Hematopoietic multipotent progenitor cell (in vitro differentiated cells): ENCODE measurements at places on chromosomes 3 and 15. TPM values are rescaled to one million over a fixed set of nuclear protein-coding genes. Genes with fewer than 3 reads are reported as not detected.

Gene C3orf80
- 60.1 TPM for total RNA-seq

Gene AQP9
- total RNA-seq: 0.54 TPM

Gene CX3CR1
- total RNA-seq: 0.54 TPM

Gene STARD9
- total RNA-seq: 35.5 TPM

Gene WDR93
- total RNA-seq: 0.27 TPM

Gene EPHB1
- under 0.01 TPM for total RNA-seq

DNA sequence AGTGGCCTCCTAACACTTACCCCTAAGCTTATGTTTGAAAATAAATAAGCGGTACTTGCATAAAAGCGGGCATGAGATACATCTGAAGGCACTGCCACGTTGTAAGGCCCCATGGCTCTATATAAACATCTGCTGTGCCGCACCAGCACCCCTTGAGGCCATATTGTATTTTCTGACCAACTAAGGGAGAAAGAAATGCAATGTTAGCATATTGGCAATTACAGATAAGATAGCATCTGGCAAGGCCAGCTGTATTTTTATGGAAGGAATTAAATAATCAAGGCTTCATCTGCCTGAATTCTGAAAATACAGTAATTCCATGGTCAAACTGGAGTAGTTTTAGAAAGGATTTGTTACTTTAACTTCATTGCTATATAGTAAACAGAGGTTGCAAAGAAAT is 28.7 kb downstream of the TMEM39A start:
- no peak for DNase-seq

DNA sequence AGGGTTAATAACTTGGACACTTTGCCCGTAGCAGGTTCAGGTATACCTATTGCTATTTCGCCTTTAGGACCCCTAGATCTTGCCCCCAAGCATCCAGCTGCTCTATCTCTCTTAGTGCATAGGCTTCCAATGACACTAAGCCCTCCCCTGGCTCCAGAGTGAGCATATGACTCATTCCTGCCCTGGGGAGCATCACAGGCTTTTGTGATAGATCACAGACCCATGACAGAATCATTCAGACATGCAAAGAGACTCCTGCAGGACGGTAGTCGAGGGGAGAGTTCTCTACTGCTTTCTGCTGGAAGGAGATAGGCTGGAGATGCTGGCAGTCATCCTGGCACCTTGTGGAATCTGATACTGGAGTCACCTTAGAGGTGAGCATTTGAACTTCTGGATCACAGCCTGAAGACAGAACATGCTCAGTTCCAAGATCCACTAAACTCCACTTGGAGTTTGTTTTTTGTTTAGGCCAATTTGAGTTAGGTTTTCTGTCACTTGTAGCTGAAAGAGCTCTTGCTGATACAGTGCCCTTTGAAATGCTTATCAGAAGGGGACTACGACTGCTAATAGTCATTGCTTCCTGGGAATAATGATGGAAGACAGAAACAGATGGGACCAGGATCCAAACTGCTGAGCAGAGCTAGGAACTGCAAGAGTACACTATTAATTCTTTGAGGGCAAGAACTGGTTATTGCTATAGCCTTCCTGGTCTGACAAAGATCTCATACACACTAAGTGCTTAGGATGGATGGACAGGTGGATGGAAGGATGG is 11.0 kb downstream of the LYSMD2 start:
- DNase-seq: no peak

- no peak for DNase-seq
Observed at GRCh38 chr15:37698679-37699078, 235.8 kb upstream of the TMCO5A start.

DNA sequence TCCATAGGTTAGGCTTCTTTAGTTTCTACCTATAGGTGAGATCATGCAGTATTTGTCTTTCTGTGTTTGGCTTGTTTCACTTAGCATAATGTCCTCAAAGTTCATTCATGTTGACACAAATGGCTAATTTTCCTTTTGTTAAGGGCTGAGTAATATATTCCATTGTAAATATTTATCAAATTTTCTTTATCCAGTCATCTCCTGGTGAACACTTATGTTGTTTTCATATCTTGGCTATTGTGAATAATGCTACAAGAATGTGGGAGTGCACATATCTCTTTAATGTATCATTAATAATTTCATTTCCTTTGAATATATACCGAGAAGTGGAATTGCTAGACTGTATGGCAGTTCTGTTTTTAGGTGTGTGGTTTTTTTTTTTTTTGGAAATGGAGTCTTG is 250.9 kb upstream of the SEMA6D start:
- DNase-seq: no peak

DNA sequence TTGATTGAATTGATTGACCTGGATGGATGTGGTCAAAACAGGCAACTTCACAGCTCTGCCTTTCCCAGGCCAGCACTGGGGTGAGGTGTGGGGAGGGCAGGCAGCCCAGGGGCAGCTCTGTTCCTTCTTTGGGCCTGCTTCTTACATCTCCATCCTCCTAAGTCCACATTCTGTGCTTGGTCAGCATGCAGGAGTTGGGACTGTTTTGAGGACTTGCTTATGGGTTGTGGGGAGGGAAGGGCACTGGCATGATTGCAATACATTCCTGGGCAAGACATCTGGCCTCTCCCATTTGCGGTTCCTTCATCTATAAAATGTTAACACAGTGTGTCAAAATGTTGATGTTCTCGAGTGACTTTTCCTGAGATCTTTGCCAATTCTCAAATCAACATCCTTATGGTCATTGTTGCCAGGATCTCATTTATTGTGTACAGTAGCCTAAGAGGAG is 84.1 kb downstream of the ST6GAL1 start:
- no peak for DNase-seq

- no peak for DNase-seq
Observed at GRCh38 chr15:40336744-40337122, 4.0 kb downstream of the CCDC9B start.

- no peak for DNase-seq
Observed at GRCh38 chr15:68789534-68790241, 31.0 kb downstream of the ANP32A start.

DNA sequence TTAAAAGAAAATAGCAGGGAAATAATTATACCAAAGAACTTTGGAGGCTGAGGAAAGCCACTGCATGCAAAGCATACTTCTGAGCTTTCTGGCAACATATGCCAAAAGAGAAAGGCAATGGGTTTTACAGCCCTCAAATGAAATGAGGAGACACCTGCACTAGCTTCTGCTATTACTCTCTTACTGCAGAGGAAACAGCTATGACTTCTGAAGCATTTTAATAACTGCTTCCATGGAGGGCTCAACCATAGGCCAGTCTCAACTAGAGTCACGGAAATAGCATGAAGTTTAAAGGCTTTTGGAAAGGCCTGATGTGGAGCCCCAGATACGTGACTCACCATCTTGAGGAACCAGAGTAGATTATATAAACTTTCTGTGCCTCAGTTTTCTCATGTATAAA is 114.8 kb downstream of the OXNAD1 start:
- DNase-seq: no peak

GRCh38 chr15:51386960-51387698 is 45.7 kb downstream of the GLDN start:
- DNase-seq: no peak

DNA sequence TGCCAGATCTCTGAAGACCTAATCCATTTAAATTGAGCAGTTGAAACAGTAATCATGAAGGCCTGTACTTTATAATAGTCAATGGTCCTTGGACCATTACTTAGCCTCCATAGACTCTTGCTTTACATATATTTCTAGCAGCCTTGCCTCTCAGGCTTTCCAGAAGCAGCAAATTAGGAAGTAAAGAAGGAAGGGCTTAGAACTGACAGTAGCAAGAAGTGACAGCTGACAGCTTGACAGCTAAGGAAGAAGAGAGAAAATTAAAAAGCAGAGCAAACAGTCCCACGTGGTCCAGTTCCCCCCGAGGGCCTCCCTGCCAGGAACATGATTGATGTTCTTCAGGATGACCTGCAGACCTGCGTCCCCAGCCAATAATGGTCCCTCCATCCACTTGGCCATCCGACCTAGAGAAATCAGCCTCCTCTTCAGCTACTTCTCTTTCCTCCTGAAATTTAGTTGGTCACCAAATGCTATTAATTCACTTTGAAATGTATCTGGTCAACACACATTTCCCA is 15.0 kb upstream of the PSMD6 start:
- no peak for DNase-seq

DNA sequence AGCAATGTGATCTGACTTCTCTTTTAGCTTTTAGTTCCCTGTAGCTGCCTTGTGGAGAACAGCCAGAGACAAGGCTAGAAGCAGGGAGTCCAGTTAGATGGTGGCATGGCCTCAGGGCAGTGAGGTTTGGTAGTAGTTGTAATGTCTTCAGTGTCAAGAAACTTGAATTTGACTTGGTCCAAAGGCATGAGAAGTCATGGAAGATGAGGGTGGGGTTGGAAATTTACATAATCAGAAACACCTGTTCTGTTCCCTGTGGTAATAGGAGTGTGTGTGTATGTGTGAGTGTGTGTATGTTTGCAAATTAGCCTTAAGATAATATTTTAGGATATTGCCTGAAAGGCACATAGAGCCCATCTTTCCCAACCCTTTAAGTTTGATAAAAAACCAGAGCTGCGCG is 55.2 kb upstream of the GCNT3 start:
- no peak for DNase-seq

DNA sequence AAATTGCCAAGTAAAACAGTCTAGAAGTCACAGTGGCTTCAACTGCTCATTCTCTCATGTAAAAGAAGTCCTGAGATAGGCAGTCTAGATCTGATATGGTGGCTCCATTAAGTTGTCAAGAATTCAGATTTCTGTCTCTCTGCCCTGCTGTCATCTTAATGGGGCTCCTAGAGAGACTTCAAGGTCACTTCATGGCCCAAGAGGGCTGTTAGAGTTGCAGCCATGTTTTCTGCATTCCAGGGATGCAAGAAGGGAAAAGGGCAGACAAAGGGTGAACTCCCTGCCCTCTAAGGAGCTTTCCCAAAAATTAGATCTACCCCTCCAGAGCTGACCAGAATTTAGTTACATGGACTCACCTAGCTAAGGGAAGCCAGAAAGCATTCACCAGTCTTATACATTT is 23.1 kb downstream of the ABHD2 start:
- no peak for DNase-seq

DNA sequence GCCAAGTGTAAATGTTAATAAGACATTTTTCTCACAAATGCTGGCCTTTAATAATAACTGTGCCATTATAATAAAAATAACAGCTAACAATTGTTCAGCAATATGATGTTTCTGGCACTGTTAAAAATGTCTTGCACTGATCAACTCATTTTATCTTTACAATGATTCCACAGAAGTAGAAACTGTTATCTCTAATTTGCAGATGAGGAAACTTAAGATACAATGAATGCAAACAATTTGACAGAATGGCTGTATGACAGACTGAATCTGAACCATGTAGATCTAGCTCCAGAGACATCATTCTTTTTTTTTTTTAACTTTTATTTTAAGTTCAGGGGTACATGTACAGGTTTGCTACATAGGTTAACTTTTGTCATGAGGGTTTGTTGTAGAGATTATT is 755.0 kb downstream of the TBL1XR1 start:
- DNase-seq: no peak

GRCh38 chr3:181313335-181313734 is 323.8 kb upstream of the DNAJC19 start:
- no peak for DNase-seq

DNA sequence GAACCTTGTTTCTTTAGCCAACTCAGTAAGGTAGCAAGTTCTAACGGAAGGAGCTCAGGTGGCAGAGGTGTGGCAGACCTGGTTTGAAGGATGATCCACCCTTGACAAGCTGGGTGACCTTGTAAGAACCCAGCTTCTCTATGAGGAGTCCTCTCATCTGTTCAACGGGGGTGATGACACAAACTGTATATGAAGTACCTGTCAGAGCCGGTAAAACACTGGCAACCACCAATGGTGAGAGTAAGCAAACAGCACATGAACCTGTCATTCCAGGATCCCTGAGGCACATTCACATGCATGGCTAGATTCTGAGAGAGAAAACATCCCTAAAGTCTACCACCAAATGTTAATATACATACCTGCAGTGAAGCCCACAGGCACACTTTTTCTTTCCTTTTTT is 2.4 kb downstream of the SCAP start:
- no peak for DNase-seq

DNA sequence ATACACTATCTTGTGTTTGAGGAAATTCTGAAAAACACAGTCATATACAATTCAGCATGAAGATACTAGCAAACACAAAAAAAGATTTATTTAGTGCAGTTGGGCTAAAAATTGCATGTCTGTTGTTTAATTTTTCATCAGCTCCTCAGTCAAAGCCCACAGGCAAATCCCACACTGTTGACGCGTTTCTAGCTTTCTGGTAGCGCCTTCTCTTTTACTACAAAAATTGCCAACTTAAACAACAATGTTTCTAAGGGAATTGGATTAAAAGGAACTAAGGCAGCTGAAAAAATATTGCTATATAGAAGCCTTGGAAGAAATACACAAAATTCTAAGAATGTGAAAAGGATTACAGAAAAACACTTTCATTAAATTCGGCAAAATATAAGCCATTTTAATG is 196.7 kb upstream of the P2RY1 start:
- no peak for DNase-seq

DNA sequence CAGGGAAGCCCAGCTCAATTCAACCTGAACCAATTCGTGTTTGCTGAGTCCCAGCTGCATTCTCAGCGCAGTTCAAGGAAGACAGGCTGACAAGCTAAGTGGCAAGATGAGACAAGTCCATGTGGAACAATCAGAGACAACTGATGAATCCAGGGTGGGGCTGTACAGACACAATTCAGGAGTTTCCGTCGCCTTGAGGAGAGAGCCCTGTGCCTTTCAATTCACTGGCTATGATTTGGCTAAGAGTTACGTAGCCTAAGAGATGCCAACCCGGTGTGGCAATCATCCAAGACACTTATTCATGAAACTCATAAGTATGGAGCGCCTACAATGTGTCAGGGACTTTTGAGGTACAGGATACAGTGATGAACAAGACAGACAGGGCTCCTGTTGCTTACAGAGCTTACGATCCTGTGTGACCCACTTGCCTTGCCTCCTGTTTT is 15.5 kb upstream of the ZBED2 start:
- no peak for DNase-seq
